ENCODE measurements at places on chromosomes 2 and 18. TPM values are rescaled to one million over a fixed set of nuclear protein-coding genes. Genes with fewer than 3 reads are reported as not detected.

DNA sequence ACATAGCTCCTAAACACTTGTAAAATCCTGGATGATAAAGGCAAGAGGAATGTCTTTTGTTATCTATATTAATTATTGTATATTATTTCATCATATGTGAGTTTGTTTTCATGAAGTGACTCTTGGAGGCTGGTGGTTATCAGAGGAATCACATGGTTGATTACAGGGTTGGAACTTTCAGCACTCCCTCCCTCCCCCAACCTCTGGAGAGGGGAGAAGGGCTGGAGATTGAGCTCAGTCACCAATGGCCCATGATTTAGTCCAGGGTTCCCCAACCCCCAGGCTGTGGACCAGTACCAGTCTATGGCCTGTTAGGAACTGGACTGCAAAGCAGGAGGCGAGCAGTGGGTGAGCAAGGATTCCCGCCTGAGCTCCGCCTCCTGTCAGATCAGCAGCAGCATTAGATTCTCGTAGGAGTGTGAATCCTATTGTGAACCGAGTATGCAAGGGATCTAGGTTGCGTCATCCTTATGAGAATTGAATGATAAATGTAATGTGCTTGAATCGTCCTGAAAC, 37.7 kb downstream of the FBXO48 start:
- no peaks in the 10 kb centered on the region for H3K27me3 ChIP-seq
- H3K36me3 ChIP-seq = no peaks in the 10 kb centered on the region
- no peak overlapping the region for H3K4me3 ChIP-seq
- no peaks in the 10 kb centered on the region for H3K4me1 ChIP-seq

DNA sequence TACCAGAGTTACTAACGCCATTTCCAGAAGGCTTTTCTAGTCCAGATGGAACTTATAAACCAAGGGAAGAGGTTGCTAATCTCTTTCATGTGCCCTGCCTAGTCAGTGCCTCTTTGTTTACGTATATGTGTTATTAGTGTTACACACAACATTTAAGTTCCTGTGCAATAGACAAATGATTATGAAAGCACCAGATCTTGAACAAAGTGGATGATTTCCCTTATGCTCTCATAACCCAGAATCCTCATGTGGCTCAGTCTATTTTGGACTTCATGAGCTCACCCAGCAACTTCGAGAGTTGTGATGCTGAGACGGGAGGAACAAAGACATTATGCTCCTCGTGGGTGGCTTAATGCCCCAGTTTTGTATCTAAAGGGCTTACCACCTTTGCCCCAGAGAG, 214.4 kb upstream of the SP5 start:
- H3K36me3 ChIP-seq = no peaks in the 10 kb centered on the region
- no peak overlapping the region for H3K4me3 ChIP-seq
- no peaks in the 10 kb centered on the region for H3K4me1 ChIP-seq
- H3K27me3 ChIP-seq = no peaks in the 10 kb centered on the region
- peak overlapping the region; percentile 81 for H3K27ac ChIP-seq

- DNase-seq = no peak
- H3K36me3 ChIP-seq = no peaks in the 10 kb centered on the region
- no peaks in the 10 kb centered on the region for H3K27me3 ChIP-seq
- H3K27ac ChIP-seq = no peak overlapping the region
- no peaks in the 10 kb centered on the region for H3K4me1 ChIP-seq
- no peak overlapping the region for H3K4me3 ChIP-seq
Observed at GRCh38 chr2:122977580-122977979, 1047.5 kb upstream of the CNTNAP5 start.

GRCh38 chr2:155830351-155830750, 502.2 kb downstream of the NR4A2 start:
- H3K4me3 ChIP-seq = no peak overlapping the region
- H3K36me3 ChIP-seq = no peaks in the 10 kb centered on the region
- no peak overlapping the region for H3K27ac ChIP-seq
- H3K4me1 ChIP-seq = no peaks in the 10 kb centered on the region
- no peak for DNase-seq

DNA sequence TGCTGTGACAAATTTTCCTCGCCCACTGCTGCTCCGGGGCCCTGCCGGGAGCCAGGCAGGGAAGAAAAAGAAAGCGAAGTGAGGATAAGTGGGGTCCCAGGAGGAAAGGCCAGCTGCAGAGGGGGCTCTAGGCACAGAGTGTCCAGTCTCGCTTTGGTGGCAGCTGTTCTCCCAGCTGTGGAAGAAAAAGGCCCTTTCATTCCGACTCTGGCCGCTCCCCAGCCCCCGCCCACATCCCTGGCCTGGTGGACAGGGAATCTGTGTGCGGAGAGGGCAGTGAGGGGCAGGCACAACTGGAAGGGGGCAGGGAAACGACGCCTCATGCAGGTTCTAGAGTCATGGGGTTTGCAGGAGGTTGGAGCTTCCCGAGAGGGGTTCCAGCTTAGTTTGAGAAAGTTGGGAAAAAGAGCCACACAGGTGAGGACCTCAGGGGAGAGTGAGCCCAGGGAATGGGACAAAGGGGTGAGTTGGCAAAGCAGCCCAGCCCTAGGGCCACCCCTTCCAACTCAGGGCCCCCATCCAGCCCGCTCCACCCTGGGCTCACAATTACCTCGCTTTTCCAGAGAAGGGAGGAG, 1.8 kb downstream of the RTKN start:
- no peaks in the 10 kb centered on the region for H3K27me3 ChIP-seq
- no peaks in the 10 kb centered on the region for H3K4me1 ChIP-seq
- peak overlapping the region; percentile 39 for H3K4me3 ChIP-seq
- no peaks in the 10 kb centered on the region for H3K36me3 ChIP-seq

DNA sequence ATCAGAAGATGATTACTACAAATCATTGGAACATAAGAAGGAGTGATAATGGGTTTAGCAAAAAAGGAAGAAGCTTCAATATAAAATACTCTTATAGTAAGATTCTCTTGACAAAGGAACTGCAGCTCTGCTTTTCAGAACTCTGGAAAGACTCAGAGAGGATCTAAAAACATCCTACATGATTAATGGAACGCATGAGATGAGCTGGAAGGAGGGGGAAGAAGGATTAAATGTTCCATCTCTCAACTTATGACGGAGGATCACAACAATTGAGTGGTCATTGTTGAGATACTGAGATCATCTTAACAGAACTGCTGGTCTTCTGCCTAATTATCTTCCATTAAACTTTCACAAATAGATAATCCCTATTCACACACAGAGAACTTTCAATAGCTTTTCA, 267.5 kb upstream of the SLC8A1 start:
- no peak overlapping the region for H3K27ac ChIP-seq
- no peaks in the 10 kb centered on the region for H3K4me1 ChIP-seq
- no peaks in the 10 kb centered on the region for H3K27me3 ChIP-seq

DNA sequence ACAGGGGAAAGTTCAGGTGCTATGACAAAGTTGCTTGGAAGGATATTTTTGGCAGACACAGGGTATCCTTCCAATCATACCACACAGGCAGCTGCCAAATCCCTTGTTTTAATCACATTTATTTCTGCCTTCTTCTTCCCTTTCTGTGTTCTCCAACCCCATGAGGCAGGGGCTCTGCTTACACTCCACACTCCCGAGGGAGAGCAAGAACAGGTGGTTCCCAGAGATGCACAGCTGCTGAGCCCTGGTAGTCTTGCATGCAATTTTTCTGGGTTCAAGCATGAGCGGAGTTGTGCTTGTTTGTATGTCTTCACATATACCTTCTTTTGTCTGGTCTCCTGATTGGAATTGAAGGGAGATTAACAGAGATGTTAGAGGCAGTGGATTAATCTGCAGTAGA, 251.7 kb upstream of the ST6GAL2 start:
- H3K27ac ChIP-seq = no peak overlapping the region
- no peaks in the 10 kb centered on the region for H3K4me1 ChIP-seq
- no peaks in the 10 kb centered on the region for H3K36me3 ChIP-seq
- no peak for DNase-seq
- H3K4me3 ChIP-seq = no peak overlapping the region

- H3K4me1 ChIP-seq = peaks cover 8% of the 10 kb centered on the region
- no peak overlapping the region for H3K4me3 ChIP-seq
- H3K36me3 ChIP-seq = no peaks in the 10 kb centered on the region
Observed at GRCh38 chr2:30178618-30179434, 32.0 kb downstream of the YPEL5 start.

DNA sequence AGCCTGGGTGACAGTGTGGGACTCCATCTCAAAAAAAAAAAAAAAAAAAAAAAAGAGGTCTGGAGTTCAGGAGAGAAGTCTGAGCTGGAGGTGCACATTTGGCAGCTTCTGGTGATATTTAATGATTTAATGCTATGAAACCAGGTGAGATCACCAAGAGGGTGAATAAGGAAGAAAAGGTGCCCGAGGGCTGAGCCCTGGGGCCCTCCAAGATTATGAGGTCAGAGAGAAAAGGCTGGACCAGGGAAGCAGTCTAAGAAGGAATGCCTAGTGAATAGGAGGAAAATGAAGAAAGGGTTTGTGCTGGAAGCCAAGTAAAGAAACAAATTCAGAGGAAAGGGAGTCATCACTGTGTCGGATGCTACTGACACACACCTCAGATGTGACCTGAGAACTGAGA, 88.0 kb upstream of the PELI1 start:
- no peak overlapping the region for H3K4me3 ChIP-seq
- DNase-seq = no peak
- H3K36me3 ChIP-seq = no peaks in the 10 kb centered on the region
- no peak overlapping the region for H3K27ac ChIP-seq
- H3K4me1 ChIP-seq = no peaks in the 10 kb centered on the region
- H3K27me3 ChIP-seq = no peaks in the 10 kb centered on the region

- H3K4me1 ChIP-seq = no peaks in the 10 kb centered on the region
- H3K27ac ChIP-seq = no peak overlapping the region
- no peaks in the 10 kb centered on the region for H3K27me3 ChIP-seq
- no peak for DNase-seq
- H3K36me3 ChIP-seq = no peaks in the 10 kb centered on the region
- no peak overlapping the region for H3K4me3 ChIP-seq
Observed at GRCh38 chr2:236584521-236585384, 15.1 kb downstream of the ACKR3 start.

DNA sequence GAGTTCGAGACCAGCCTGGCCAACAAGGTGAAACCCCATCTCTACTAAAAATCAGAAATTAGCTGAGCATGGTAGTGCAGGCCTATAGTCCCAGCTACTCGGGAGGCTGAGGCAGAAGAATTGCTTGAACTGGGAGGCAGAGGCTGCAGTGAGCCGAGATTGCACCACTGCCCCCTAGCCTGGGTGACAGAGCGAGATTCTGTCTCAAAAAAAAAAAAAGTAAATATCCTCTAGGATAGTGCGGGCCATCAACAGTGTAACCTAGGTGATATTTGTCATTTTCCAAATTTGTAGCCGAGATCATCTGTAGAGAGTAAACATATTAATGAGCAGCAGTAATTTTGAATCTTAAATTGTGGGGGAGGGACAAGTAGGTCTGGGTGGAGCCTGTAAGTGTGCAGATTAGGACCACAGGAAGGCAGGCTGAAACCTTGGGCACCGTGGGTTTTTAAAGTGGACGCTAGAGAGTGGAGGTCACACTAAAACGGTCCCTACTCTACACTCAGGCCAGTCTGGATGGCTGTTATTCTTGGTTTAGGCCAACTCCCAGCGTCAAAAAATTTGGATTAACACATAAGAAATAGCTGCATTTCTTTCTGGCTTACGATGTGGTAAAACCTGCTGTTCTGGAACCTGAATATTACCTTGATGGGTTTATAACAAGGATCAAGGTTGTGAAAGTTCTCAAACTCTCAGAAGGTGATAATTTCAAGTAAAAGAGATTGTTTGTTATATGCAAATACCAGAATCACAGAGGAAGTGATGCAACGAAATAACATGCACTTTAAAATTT, 22.7 kb upstream of the TET3 start:
- no peaks in the 10 kb centered on the region for H3K4me1 ChIP-seq
- no peak overlapping the region for H3K27ac ChIP-seq
- no peaks in the 10 kb centered on the region for H3K36me3 ChIP-seq
- H3K27me3 ChIP-seq = no peaks in the 10 kb centered on the region

GRCh38 chr2:9941196-9941995, 10.1 kb upstream of the GRHL1 start:
- no peaks in the 10 kb centered on the region for H3K4me1 ChIP-seq
- no peak overlapping the region for H3K4me3 ChIP-seq
- H3K36me3 ChIP-seq = no peaks in the 10 kb centered on the region
- no peak for DNase-seq

- no peaks in the 10 kb centered on the region for H3K36me3 ChIP-seq
- H3K27me3 ChIP-seq = no peaks in the 10 kb centered on the region
- H3K4me3 ChIP-seq = no peak overlapping the region
- no peaks in the 10 kb centered on the region for H3K4me1 ChIP-seq
- DNase-seq = no peak
Observed at GRCh38 chr2:207683879-207684627, 27.4 kb upstream of the CCNYL1 start.

- no peaks in the 10 kb centered on the region for H3K27me3 ChIP-seq
- no peak overlapping the region for H3K27ac ChIP-seq
- H3K36me3 ChIP-seq = no peaks in the 10 kb centered on the region
- no peak overlapping the region for H3K4me3 ChIP-seq
- no peak for DNase-seq
Observed at GRCh38 chr2:144099340-144099739, 420.6 kb downstream of the ZEB2 start.

DNA sequence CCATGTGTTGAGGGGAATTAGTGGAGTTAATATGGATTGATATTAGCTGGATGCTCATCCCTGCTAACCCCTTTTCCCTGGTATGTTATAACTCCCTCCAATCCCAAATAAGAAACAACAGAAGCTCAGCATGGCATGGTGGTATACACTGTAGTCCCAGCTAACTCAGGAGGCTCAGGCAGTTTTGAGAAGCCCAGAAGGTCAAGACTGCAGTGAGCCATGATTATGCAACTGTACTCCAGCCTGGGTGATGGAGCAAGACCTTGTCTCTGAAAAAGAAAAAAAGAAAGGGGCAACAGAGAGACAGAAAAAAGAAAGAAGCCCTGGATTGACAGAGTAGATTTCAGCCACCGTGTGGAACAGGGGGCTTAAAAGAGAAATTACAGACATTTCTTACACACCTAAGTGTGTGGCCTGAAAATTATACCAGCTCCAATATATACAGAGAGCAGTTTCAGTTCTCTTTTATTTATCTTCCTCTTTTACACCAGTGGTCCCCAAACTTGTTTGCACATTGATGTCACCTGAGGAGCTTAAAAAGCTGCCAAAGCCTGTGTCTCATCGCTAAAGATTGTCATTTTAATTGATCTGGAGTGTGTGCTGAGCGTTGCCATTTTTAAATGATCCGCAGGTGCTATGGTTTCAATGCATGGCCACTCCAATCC, 203.6 kb downstream of the UBE2E3 start:
- no peaks in the 10 kb centered on the region for H3K4me1 ChIP-seq
- no peak overlapping the region for H3K4me3 ChIP-seq
- no peak overlapping the region for H3K27ac ChIP-seq
- no peak for DNase-seq
- no peaks in the 10 kb centered on the region for H3K27me3 ChIP-seq

GRCh38 chr2:1606046-1606400, 138.3 kb downstream of the PXDN start:
- H3K27ac ChIP-seq = no peak overlapping the region
- no peaks in the 10 kb centered on the region for H3K36me3 ChIP-seq
- no peaks in the 10 kb centered on the region for H3K27me3 ChIP-seq
- no peaks in the 10 kb centered on the region for H3K4me1 ChIP-seq
- no peak overlapping the region for H3K4me3 ChIP-seq
- no peak for DNase-seq

PRLH gene
- not detected for total RNA-seq

WDR75 gene
- 60.3 TPM for total RNA-seq

DSG4 gene
- 0.07 TPM for total RNA-seq

ELOA2 gene
- total RNA-seq = not detected

All from uterus (tissue), 4 donors.